ENCODE measurements at places on chromosomes 5 and 9.

GRCh38 chr9:136014924-136015633 is 53.9 kb upstream of the UBAC1 start:
- peak; percentile 3 for DNase-seq

DNA sequence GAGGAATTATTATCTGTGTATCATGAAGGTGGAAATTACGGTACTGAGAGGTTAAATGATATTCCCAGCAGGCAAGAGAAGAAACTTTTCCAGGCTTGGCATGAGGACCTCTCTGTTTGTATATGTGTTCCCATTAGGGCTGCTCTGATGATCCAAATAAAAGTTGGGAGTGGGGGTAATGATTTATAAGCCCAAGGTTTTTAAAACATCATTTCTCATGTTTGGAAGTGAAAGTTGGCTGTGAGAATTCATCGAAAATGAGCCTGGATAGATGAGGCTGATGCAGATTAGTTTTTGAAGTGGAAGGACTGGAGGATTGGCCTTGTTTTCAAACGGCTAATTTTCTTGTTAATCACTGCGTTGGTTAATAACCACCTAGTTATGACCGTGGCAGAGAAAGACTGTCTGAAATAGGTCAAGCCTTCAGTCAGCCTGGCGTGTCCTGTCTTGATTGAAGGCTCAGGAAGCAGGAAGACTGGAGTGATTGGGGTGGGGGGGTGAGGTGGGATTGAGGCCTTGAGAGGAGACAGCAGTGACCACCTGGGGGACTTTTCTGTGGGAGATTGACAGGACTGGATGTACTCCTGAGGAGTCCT is 391.0 kb upstream of the WWC1 start:
- DNase-seq, result no peak

- DNase-seq, result peak; percentile 46
Observed at GRCh38 chr9:106947106-106947900, 84.3 kb downstream of the ZNF462 start.

DNA sequence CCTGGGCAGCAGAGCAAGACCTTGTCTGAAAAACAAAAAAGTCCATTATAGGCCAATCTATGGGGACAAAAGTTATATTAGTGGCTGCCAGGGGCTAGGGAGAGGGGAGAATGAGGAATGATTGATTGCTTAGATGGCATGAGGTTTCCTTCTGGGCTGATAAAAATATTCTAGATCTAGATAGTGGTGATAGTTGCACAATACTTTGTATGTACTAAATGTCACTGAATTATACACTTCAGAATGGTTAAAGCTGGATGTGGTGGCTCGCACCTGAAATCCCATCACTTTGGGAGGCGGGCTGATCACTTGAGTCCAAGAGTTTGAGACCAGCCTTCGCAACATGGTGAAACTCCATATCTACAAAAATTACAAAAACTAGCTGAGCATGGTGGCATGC is 42.8 kb upstream of the TEX48 start:
- no peak for DNase-seq

DNA sequence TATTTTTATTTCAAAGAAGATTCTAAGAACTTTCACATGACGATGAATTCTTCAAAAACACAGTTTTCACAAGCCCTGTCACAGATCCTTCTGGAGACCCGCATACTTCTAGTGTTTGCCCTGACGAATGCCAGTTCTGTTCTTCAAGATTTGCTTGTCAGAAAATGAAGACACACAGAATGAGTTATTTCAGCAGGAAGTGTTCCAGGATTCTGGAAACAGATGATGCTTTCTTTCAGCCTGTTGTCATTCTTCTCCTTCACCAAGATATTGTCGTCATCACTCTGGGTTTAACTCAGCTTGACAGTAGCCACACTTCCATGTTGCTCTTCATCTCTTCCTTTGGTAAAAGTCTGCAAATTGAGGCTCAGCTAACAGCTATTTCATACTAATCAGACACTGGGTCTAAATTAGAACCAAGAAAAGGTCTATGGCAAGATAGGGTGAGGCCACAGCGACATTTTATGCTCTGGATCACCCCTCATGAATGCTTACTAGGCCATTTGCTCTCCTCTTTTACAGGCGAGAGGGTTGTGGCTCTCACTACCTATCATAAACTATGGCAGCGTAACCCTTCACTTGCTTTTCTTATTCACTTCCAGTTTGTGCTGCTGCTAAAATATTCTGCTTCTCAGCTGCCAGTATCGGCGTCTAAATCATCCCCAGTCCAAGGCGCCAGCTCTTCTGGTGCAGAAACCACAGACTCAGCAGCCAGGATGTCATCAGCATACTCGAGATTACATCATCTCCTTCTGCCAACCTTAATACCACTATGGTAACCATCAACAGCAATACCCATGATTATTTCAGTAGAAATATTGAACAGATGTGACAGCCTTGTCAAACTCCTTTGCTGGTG is 159.6 kb upstream of the TBCA start:
- DNase-seq, result no peak

GRCh38 chr5:126364206-126364902 is 58.9 kb upstream of the GRAMD2B start:
- DNase-seq, result no peak

GRCh38 chr9:100228352-100228869 is 124.3 kb downstream of the TEX10 start:
- no peak for DNase-seq

DNA sequence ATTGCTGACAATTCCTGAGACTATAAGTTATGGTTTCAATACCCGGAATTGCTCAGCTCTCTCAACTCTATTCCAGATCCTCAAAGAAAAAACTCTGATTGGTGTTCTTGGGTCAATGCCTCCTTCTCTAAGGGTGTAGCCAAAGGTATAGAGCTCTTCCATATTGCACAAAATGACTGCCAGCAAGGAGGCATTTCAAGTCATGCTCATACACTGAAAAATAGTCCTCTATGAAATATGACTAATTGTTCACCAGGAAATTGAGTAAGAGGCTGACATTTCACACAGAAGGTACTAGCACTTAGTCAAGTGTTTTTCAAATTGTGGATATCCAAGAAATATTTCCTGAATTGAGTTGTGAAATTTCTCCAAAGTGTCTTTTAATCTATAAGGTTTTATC is 111.1 kb upstream of the KLF9 start:
- DNase-seq, result no peak

DNA sequence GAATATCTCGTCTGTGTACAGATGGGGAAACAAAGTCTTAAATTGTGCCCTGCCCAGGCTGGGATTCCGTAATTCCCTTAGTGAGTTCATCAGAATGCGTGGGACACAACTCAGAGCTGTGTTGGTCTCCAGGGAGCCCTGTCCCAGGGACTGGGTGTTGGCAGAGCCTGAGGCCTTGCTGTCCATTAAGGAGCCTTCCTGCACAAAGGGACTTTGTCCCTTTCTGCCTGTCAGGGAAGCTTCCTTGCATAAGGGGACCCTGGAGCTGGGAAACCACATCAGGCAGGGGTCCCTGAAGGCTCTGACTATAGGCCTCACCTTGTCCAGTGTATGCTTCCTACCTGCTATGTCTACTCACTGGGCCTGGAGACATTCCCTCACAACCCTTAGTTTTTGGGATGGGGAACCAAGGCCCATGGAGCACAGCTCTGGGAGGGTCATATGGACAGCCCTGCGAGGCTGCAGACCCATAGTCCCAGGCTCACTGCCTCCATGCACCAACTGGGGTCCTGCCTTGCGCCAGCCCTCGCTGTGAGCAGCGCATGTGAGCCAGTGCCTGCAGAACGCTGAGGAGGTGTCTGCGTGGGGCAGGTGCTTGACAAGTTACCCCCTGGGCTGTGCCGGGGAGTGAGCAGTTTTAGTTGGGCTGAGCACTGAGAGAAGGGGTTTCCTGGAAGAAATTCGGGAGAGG is 1.6 kb downstream of the CARD19 start:
- no peak for DNase-seq

- no peak for DNase-seq
Observed at GRCh38 chr9:95497772-95498171, 19.0 kb downstream of the PTCH1 start.

Measured in muscle of leg (tissue), 16 donors.